ENCODE measurements at places on chromosomes 13 and 19.

DNA sequence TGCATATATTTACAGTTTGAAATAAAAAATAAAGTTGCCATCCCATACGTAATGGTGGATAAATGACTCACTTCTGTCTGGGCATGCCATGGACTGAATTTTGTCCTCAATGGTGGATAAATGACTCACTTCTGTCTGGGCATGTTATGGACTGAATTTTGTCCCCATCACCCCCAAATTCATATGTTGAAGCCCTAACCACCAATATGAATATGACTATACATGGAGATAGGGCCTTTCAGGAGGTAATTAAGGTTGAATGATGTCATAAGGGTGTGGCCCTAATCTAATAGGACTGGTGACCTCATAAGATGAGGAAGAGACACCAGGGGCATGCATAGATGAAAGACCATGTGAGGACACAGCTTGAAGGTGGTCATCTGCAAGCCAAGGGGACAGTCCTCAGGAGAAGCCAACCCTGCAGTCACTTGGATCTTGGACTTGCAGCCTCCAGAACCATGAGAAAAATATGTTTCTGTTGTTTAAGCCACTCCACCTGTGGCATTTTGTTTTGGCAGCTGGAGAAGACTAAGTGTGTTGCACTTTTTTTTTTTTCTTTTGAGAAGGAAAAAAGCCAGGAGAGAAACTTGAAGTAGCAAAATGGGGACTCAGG, 41.8 kb downstream of the RFC3 start:
- DNase-seq = no peak

DNA sequence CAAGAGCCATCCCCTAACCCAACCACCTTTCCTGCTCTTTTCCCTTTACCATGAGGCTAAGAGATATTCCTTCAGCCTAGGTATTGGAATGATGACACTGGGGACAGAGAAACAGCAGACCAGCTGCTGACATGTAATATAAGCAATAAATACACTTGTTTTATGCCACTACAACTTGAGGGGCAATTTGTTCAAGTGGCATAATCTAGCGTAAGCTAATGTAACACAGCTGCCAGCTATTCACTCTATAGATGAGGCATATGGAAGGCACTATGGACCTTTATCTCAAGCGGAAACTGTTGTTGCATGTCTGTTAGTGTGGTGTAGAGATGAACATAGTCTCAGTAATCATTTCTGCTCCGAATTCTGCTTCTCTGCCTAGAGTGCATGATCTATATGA, 111.1 kb downstream of the STARD13 start:
- DNase-seq = no peak

- no peak for DNase-seq
Observed at GRCh38 chr13:82593239-82593638, 1289.0 kb downstream of the SLITRK1 start.

DNA sequence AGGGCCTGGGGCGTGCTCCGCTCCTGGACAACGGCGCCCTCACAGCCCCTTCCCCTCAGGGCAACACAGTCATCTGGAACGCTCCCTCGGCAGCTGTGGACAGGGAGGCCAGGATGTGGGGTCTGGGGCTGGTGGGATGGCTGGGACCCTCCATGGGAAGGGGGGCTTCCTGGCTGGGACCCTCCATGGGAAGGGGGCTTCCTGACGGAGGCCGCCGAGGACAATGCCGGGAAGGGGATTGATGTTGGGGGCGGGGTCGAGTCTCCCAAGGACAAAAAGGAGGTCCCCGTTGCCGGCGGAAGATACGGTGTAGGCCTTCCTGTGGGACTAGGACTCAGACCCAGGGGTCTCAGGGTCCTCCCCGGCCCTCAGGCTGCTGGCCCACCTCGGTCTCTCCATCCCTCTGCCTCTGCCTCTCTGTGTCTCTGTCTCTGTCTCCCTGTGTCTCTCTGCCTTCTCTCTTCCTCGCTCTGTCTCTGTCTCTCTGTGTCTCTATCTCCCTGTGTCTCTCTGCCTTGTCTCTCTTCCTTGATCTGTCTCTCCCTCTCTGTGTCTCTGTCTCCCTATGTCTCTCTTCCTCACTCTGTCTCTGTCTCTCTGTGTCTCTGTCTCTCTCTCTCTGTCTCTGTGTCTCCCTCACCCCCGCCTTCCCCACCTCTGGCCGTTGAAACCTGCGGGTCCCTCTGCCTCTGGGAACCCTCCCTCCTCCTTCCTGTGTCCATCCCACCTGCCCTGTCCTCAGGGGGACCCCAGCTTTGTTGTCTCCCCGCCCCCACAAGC, 2.7 kb upstream of the MADCAM1 start:
- DNase-seq = no peak

DNA sequence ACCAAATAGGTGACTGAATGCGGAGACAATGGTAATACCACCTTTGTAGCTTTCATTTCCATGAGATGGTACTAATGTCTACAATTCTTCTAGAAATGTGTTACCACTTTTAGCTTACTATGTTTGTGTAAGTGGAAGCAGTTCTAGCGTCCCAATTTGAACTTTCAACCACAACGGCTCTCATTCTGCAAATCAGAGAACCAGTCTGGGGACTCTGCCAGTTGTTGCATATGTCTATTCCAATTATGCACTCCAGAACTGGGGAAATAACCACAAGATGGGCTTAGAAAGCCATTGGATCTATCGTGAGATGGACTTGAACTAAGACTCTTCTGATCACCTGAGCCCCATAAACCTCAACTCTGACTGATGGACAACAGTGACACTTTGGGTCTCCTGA, 862.3 kb downstream of the SLITRK1 start:
- no peak for DNase-seq

GRCh38 chr19:4831304-4831978, at the start of gene TICAM1:
Gene TICAM1 (minus strand): TSS chr19:4831712. CDS start chr19:4818377, 13,335 bp downstream.
- DNase-seq = no peak

GRCh38 chr19:32343550-32344262, 1.7 kb upstream of the ZNF507 start:
- no peak for DNase-seq

DNA sequence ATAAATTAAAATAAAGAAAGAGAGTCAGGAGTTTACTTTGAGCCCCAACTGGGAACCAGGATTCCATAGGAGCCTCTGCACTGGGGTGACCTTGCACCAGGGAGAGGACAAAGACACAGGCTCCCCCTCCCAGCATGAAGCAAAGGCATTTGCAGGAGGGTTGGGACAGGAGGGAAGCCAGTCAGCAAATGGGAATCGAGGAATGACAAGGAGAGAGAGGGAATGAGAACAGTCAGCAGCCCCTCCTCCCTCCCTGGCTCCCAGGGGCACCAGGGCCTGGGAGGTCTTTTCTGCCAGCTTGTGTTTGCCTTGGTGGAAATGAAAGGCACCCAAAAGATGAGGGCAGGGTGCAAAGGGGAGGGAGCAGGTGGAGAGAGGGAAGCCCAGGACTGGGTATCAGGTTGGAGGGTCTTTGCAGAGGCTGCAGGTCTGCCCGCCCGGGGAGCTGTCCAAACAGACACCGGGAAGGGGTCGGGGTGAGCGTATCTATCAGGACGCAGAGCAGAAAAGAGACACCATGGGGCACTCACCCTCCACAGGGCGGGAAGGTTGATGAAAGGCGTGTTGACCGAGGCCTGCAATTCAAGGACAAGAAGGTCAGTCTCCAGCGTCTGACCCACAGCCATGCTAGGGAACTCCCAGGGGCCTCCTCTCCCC, 3.8 kb downstream of the SBSN start:
- no peak for DNase-seq

- DNase-seq = no peak
Observed at GRCh38 chr13:50412046-50412617, 396.9 kb downstream of the KCNRG start.

DNA sequence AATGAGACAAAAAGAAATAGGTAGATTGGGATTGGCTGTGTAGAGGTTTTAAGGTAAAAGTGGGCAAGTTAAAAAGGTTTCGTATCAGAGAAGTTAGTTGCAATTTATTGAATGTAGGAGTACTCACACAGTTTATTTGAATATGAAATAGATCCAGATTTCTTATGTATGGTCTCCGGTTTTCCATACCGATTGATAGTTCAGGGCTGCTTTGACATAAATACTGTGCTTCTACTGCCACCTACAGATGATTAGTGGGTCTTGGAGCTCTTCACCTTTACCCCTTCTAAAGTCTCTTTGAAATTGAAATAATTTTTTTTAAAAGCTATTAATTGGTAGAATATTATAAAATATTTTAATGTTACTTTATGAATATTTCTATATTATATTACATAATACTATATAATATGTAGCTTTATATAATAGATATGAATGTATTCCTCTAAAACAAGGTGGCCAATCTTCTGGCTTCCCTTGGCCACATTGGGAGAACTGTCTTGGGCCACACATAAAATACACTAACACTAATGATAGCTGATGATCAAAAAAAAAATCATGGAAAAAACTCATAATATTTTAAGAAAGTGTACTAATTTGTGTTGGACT, 7.7 kb upstream of the GPR18 start:
- DNase-seq = peak; percentile 9

GRCh38 chr13:20684041-20684440, 19.5 kb upstream of the IL17D start:
- no peak for DNase-seq

GRCh38 chr13:24995225-24995804, 100.6 kb upstream of the PABPC3 start:
- peak; percentile 70 for DNase-seq

GRCh38 chr13:109694972-109695371, 91.4 kb downstream of the IRS2 start:
- no peak for DNase-seq

DNA sequence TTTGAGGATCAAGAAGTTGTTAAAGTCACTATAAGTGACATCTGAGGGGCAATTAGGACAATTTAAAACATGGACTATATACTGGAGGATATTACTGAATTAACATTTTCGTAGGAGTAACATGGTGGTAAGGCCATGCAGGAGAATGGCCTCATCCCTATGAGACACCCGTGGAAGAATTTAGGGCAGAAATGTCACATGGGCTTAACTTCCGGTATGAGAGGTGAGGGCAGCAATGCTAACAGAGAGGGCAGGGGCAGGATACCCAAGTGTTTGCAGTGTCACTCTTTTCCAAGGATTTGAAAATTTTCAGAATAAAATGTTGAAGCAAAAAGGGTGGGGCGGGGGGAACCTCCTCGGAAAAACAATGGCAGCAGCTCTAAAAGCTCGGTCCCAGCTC, 23.6 kb downstream of the RANBP3 start:
- no peak for DNase-seq

DNA sequence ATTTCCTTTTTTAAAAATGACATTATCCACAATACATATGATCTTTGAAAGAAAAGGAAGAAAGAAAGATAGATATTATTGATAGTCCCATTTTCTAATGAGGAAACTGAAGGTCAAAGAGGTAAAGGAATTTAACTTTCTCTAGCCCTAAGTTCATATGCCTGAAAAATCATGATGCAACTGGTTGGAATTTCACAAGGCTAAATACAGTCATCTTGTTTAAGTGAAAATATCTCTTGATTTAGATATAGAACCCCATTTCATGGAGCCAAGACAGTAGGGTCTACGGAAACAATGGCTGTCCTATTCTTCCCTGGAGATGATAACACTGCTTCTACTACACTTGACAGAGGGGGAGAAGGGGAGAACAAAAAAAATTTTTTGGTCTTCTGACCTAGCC, 366.2 kb downstream of the DNAJC15 start:
- no peak for DNase-seq

GRCh38 chr13:112861876-112862615, 107.0 kb upstream of the MCF2L start:
- no peak for DNase-seq

GRCh38 chr13:79060216-79060615, 345.8 kb downstream of the RBM26 start:
- DNase-seq = no peak

DNA sequence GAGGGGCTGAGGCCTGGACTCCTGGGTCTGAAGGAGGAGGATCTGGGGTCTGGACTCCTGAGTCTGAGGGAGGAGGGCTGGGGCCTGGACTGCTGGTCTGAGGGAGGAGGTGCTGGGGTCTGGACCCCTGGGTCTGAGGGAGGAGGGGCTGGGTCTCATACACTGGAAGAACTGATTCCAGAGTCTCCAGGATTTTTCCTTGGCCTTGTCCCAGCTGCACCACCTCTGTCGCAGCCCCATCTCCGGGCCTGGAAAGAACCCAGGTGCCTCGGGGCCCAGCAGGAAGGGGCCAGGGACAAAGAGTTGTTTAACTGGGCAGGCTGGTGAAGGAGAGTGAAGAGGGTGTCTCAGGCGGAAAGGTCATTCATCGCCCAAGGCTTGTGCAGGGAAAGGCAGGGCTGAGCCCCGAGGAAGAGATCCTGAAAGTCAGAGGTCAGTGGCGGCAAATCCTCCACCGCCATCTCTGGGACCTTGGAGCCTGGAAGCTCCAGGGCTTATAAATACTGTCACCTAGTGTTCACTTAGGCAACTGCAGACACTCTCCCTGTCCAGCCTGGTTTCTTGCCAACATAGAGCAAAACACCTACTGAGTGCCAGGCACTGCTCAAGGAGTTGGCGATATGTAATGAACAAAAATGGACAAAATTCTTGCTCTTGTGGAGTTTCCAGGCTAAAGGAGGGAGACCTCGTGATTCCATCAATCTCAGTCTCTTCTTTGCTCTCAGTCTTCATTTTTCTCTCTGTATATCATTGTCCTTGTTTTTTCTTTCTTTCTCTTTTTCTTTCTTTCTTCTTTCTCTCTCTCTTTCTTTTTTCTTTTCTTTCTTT, 4.4 kb upstream of the KCNN4 start:
- peak; percentile 31 for DNase-seq

- DNase-seq = no peak
Observed at GRCh38 chr13:108427355-108427754, 157.8 kb downstream of the TNFSF13B start.

DNA sequence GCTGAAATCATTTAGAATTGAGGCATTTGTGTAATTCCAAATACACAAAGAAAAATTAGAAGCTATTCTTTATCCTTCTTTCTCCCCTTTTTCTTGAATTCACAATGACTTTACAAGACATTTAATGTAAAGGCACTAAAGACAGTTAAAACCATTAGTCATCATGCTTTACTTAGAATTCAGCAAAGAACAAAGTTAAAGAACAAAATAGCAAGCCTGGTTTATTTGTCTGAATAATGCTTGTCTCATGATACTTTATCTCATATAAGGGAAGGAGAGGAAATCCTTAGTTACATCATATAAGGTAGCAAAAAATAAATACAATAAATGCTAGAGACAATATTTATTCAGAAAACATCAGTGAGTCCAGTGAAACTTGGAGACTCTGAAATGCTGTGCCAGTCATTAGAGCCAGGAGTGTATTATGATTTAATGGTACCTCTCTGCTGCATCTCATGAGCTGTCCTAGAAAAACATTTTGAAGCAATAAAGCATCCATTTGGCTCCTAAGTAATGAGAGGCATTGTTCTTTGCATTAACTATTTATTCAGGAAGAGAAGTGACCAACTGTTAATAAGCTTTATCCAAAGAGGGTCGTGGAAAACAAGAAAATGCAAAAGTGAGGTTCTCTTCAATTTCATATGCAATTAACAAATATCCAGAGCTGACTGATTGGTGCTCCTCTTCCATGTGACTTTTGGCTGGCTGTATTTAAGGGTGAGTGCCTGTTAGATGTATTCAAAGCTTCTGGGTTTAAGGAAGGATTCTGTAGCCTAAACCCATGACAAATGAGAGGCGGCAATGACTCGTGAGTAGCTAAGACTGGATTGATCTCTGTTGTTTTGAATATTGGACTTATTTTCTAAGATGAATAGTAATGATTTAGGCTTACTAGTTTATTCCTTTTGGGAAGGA, 105.0 kb downstream of the DGKH start:
- no peak for DNase-seq

Data from smooth muscle cell of the brain vasculature (primary cell).